ENCODE measurements at places on chromosomes 5 and 9.

GRCh38 chr5:113050721-113051382 lies 74.3 kb downstream of the DCP2 start:
- no peak for DNase-seq

- DNase-seq, result no peak
These were observed 317.2 kb downstream of the DEPDC1B start for GRCh38 chr5:60382716-60383115.

- DNase-seq, result no peak
These were observed 148.2 kb downstream of the CAAP1 start for GRCh38 chr9:26744191-26744965.

GRCh38 chr9:136960212-136960937 lies 8.3 kb downstream of the LCN12 start:
- DNase-seq, result peak; percentile 47

DNA sequence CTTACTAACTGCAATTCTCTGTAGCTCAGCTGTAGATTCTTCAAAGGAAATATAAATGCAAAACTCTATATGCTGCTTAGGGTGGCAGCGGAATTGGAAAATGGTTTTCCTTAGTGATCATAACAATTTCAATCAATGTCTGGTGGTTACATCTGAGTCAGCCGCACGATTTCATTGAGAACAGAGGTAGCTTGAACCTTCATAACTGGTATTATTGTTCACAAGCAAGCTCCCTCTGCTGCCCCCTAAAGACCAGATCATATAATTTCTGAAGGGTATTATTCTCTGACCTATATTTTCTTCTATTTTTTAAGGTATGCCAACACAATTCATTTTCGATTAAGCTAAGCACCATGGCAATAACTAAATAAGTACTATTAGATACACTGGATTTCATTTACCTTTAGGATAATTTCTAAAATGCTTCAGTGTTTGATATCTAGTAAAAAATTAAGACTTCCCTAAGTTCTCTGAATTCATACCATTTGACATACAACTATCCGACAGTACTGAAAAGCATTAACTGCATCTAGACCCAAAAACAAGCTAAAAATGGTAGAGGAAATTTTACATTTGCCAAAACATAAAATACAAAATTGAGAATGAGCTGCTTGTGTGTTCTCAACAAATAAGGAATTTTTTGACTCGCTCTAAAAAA lies 181.1 kb upstream of the SPEF2 start:
- no peak for DNase-seq

DNA sequence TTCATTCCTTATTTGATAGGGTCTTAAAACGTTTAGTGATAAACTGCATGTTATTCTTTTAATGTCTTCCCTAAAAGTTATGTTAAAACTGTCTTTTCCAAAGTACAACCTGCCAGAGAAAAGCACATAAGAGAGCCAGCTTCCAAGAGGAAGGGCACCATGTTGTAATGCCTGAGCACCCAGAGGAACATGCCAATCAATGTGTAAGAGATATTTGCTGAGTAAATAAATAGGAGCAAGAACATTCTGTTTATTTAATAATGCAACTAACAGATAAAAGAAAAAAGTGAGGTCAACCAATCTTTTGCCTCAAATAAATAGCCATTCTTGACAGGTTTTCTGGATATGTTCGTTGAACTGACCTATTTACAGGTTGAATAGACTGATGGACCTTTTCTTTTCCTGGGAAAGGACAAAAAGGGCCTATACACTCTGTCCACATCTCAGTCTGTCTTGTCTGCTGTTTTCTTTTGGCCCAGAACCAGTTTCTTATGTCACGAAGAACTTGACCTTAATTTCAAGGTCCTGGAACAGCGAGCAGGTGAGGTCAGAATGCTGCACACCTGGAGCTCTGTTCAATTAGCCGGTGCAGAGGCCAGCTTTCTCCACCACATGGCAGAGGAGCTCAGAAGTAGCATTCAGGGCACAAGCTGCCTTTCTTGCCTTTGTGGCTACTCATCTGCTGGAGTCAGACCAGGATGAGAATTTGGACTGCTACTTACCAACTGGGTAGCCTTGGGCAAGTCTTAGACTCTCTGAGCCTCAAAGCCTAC lies 77.7 kb downstream of the PLCXD3 start:
- DNase-seq, result no peak

DNA sequence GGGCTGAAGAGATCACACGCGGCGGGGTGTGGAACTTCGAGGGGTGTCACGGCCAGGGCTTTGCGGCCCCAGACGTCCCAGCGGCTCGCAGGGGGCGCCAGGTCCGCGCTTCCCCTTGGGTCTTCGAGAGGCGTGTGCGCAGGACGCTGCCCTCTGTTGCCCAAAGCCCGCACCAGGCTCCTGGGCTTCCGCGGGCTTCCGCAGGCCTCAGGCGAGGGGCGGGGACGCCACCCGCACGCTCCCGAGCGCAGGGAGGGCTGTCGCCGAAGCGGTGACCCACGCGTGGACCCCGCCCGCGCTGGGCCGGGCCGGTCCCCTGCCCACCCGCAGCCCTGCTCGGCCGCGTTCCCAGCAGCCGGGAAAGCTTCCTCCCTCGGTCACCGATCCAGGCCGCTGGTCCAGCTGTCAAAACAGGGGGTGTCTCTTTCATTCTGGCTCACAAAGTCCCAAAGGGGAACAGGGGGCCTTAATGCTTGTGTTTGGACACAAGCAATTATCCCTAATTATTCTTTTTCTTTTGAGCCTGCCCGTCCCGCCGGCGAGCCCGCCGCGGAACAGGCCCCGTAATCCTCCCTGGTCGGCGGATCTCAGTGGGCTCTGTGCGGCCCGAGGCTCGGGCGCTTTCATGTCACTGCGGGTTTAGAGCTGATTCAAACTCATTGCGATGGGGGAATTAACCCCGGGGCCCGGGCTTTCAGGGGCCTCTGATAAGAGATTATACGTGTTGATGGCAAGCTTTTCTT lies 60.6 kb downstream of the TMEM174 start:
- no peak for DNase-seq

GRCh38 chr9:113456235-113456634 lies 7.3 kb upstream of the RGS3 start:
- DNase-seq, result peak; percentile 36

GRCh38 chr9:37383393-37383792 lies 39.1 kb upstream of the GRHPR start:
- no peak for DNase-seq

DNA sequence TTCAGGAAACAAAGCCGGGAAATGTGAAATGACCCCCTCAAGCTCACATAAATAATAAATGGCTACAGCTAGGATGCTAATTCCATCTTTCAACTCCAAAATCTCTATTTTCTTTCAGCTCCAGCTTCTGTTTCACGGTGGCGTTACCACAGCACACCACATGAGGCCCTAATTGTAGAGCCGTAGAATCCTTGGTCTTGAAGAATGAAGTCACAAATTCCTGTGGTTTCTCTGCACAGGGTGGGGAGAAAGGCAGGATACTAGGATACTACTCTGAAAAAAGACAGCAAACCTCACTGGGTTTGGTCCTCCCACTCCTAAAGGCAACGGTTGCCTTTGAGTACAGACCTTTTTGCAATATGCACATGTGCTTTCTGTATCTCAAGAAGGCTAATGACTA lies 13.9 kb upstream of the RARS1 start:
- DNase-seq, result no peak

- DNase-seq, result no peak
These were observed 170.2 kb downstream of the RANBP17 start for GRCh38 chr5:171031977-171032376.

DNA sequence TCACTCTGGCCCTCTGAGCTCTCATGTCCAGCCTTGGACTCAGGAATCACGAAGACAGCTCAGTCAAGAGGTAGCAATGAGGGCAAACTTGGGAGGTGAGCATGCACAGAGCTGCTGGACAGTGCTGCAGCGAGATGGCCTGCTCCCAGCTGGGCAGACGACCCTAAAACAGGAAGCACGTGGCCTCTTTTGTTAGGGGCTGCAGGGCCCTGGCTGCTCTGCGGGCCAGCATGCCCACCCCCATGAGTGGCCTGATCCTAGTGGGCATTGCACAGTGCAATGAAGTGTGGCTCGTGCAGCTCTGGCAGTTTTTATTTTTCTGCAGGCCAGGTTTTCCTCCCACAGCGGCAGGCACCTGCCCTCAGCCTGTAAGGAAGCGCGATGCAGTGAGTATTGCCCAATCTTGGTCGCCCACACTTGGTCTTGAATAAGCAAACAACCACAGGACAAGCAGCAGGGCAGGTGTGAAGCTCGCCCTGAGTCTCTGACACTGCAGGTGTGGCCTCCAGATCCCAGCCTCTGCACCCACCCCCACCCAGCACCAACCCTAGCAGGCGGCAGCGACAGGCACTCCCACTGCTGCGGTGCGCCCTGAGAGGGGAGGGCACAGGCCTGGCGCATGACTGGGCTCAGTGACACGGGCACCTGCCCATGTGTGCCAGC lies 60.8 kb downstream of the SEMA4D start:
- DNase-seq, result peak; percentile 68

DNA sequence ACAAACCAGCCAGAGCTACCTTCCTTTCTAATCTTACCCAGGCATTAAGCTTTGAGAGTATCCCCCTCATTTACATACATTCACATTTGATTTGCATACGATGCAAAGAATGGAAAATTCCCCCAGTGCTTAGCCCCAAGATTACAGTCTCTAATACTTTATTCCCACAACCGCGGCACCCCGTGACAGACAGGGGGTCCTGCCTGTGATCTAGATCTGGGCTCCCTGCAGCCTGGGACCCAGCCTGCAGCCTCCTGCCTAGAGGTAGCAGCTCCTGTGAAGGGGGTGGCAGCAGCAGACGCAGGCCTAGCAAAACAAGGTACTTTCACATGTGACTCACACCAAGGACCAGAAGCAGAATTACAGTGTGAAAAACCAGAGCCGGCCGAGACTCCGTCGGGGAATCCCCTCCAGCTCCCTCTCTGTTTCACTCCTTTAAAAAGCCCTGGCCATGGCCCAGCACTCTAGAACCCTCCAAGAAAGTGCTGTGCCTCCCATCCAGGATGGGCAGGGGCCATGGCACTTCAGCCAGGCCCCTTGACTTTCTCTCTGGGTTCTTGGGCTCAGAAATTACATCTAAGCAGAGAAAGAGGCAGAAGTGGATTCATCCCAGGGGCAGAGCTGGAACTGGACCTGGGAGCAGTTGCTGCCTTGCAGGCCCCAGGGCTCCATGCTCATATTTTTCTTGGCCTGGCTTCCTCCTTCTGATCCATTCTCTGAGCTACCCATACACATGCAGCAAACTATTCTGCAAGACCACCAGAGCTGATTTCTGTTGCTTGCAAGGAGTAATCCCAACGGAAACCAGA lies 14.0 kb upstream of the TCF7 start:
- DNase-seq, result peak; percentile 77

- no peak for DNase-seq
These were observed 823 bp downstream of the ST6GALNAC6 start for GRCh38 chr9:127898433-127899127.

- DNase-seq, result no peak
These were observed 170.6 kb upstream of the HAPLN1 start for GRCh38 chr5:83891261-83891660.

All from thyroid gland (tissue), 4 donors.